ENCODE measurements at places on chromosomes 16 and 17. TPM values are rescaled to one million over a fixed set of nuclear protein-coding genes. Genes with fewer than 3 reads are reported as not detected.

COPRS gene
- 206 TPM for total RNA-seq

HSD17B2 gene
- 28.0 TPM for total RNA-seq

STX1B gene
- 0.37 TPM for total RNA-seq

C16orf46 gene
- total RNA-seq: not detected

FOXO3B gene
- total RNA-seq: 2.5 TPM

HIGD1B gene
- not detected for total RNA-seq

ZG16B gene
- 0.12 TPM for total RNA-seq

PERCC1 gene
- not detected for total RNA-seq

TP53TG3B gene
- total RNA-seq: not detected

SPATA22 gene
- not detected for total RNA-seq

Measured in M059J (cell line).